ENCODE measurements at places on chromosomes 5 and 9.

DNA sequence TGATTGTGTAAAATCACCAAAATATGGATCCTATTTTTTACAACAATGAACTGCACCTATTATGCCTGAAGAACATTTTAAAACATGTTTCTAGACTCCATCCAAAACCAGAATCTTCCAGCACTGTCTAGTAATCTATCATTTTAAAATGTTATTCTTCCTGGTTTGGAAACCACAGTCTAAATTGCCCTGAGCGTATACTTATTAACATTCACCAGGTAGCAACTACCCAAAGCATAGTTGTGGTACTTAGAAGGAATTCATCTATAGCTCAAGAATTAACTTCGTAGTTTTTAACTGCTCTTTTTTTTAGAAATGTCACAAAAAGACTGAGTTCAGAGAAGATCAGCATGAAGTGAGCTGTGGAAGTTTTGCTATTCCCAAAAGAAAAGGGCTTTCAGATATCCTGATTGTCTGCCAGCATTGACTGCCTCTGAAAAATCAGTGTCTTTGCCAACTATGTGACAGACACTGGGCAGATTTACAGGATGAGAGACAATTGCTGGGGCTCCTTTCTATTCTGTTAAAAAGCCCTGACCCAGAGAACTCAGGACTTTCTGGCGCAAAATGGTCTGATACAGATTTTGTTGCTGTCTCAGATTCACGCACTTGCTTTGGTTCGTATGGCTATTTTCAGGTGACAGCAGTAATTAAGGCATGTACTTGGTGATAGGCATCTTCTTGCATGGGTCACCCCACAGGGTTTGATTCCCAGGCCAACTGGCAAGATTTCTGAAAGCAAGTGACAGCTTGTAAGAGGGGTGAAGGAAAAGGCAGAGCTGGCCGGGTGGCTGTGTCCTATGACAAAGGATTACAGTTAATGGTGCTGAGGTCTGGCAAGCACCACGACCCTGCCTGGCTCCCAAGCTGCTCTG is 152.5 kb upstream of the RAI14 start:
- DNase-seq, result no peak

DNA sequence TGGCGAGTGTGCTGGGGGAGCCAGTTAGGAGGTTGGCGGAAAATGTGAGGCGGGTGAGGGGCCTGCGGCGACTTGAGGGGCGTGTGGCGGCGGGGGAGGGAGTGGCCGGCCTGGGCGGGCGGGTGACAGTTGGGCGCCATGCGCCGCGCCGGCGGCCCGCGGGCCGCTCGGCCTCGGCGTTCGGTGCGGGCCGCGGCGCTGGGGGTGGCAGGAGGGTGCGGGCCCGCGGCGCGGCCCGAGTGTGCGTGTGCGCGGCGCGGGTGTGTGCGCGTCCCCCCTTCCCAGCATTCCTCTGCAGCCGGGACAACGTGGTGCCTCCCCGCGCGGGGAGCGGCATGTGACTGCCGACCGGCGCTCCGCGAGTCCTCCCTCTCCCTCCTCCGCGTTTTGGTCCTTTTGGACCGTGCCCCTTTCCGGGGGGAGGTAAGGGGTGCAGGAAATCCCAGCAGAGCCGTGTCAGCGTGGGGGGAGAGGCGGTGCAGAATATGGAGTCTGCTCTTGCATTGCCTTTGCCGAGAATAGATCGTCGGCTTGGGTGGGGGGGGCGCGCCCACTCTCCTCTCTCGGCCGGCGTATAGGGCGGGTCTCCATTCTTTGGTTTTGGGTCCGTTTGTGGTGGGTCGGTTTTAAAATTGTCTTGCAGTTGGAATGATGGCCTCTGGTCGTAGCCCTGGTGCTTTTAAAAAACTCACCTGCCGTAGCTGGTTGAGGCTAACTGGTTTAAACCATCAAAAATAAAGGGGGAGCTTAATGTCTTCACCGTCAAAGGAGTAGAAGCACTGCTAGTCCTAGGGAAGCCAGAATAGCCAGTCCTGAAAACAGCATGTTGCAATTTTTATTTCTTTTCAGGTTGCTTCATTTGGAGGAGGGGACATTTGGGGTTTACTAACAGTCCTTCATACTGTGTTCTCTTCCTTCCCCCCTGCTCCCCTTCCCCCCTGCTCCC is 2.0 kb downstream of the LARP1 start:
- peak; percentile 38 for DNase-seq

GRCh38 chr9:134276453-134277245 is 49.6 kb upstream of the RXRA start:
- no peak for DNase-seq

DNA sequence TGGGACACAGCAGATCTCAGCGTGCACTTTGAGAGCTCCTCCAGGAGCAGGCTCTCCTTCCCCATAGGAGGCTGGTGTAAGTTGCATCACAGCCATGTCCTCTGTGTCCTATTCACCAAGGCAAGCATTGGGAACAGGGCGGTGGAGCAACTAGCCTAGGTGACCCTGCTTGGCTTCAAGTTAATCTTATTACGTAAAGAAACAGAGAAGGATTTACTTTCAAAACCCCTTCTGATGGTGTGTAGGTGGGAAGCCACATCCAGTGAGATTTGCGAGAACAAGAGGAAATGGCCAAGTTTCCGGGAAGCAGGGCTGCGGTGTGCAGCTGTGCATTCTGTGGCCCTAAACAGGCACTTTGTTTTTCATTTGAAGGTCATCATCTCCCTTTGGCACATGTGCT is 80.2 kb downstream of the TRIO start:
- DNase-seq, result no peak

GRCh38 chr9:29339387-29339786 is 1766.1 kb upstream of the C9orf72 start:
- no peak for DNase-seq

DNA sequence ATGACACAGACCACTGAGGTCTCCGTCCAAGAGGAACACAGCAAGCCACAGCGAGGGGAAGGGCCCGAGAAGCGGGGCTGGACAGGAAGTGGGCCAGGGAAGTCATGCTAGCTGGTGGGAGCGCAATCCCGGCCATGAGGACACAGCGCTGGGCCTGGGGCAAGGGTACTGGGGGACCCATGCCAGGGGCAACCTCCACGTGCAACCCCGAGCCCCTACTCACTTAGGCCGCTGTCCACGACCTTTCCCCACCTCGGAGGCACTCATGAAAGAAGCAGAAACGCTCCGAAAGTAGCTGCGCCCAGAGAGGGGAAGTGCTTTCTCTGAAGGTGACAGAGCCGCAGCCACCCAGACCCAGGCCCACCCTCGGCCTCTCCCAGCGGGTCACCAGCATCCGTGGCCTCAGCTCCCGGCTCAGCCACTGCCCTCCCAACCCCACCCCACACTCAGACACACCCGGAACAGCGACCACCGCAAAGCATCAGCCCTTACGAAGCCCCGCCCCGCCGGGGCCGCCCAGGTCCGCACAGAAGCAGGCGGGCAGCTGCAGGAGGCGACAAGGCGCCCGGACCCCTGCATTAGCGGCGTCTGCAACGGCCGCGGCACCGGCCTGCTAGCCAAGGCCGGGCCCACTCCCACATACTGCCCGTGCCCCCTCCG is 782 bp downstream of the BICD2 start:
- peak; percentile 29 for DNase-seq

DNA sequence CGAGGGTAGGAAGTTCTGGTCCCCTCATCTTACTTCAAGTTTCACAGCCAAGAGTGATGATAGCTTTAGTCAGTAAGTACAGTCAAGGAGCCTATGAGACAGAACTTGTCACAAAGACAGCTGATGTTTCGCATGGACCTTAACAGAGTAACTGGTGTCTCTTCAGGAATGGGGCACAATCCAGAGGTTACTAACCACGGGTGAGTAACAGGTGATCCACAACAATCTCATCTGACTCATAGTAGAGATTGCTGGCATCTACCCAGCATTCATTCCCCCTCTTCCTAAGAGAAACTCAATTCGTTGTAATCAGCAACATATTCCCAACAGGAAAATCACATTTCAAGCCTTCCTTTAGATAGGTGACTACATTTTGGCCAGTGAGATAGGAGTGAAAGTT is 126.7 kb downstream of the SNX18 start:
- no peak for DNase-seq

GRCh38 chr9:114465906-114466900 is 39.1 kb downstream of the WHRN start:
- no peak for DNase-seq

GRCh38 chr5:96822686-96823459 is 15.1 kb upstream of the ERAP1 start:
- DNase-seq, result no peak

- DNase-seq, result no peak
Observed at GRCh38 chr5:1938310-1939000, 55.7 kb upstream of the IRX4 start.

DNA sequence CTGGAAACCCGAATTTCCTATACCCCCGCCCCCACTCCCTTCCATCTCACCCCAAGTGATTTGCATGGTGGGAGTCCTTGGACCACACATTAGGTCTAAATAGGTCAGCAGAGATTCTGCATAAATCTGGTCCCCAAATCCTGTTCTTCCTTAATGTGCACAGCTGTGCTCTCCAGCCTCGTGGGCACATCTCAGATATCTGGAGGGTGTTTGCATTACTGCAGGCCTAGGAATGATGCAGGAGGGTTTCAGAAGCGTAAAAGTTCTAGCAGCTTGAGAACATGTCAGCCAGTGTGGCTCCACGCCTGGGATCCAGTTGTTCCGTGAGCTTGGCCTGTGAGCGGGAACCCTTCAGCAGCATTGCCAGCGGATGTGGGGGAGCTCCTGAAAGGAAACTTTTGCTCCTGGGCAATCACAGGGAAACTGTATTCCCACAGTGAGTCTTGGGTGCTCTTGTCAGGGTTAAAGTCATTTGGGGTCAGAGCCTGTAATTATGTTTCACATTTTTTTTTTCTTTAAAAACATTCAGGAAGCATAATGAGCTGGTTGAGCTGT is 12.9 kb downstream of the ARHGAP26 start:
- DNase-seq, result no peak

GRCh38 chr9:86341007-86341491 is 13.2 kb downstream of the TUT7 start:
- no peak for DNase-seq

- no peak for DNase-seq
Observed at GRCh38 chr9:2479056-2479565, 142.5 kb upstream of the VLDLR start.

DNA sequence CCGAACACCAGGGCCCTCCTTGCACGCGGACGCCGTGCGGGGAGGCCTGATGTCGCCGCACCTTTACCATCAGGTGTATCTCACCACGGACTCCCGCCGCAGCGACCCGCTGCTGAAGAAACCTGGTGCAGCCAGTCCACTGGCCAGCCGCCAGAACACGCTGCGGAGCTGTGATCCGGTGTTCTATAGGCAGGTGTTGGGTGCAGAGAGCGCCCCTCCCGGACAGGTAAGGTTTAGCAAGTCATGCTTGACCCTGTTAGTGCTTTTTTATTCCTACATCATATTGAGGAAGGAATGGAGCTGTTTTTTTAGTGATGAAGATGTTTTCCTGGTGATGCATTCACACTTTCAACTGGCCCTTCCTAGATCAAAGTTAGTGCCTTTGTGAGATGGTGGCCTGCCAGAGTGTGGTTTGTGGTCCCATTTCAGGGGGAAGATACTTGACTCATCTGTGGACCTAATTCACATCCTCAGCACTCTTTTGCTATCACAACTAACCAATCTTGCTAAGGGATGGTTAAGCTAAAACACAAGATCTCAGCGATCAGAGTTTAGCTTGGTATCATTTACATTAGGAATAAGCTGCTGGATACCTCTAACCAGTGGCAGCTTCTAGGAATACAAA is 2.7 kb downstream of the PCDHGC3 start:
- no peak for DNase-seq

DNA sequence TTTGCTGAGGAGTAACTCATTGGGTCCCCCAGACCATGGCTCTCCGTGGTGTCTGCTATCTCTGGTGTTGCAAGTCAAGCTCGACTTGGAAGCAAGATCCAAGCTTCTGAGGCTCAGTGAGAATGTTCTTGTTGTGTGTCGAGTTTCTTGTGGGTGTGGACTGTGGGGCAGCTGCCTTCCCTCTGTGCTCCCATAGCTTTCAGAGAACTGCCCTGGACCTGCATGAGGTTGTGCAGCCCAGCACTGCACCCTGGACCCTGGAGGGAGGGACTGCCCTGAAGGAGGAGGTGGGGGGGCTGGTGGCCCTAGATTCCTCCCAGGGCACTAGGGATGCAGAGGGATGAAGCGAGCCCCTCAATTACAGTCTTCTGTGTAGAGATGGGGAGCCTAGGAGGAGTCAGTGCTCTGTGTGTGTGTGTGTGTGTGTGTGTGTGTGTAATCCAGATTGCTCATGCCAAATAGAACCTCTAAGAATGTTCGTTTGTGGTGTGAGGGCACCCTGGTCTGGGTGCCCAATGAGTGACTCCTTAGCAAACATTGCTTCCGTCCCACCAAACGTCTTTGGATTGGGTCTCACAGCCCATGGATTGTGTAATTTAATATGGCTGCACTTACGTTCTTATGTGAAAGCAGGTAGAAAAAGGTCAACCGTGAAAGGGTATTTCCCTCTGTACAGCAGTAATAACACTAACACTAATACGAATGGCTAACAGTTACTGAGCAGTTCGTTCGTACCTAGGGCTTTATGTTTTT is 143.3 kb upstream of the LMX1B start:
- peak; percentile 61 for DNase-seq

- no peak for DNase-seq
Observed at GRCh38 chr9:101307051-101307450, 77.8 kb downstream of the BAAT start.

DNA sequence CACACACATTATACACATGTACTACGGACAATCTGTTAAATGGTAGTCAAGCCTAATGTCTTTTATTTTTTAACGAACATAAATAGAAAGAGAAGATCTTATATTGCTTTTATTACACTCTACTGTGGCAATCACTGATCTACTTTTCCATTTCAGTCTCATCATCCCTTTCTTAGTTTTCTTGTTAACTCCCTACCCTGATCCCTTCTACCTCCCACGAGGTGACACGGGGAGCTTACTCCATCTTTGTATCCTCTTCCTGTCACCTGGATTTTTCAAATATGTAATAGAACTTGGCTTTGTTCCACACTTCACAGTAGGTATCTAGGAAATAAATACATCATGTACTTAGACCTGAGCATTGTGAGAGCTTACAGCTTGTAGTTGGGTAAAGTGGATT is 211.0 kb downstream of the PIK3R1 start:
- no peak for DNase-seq

DNA sequence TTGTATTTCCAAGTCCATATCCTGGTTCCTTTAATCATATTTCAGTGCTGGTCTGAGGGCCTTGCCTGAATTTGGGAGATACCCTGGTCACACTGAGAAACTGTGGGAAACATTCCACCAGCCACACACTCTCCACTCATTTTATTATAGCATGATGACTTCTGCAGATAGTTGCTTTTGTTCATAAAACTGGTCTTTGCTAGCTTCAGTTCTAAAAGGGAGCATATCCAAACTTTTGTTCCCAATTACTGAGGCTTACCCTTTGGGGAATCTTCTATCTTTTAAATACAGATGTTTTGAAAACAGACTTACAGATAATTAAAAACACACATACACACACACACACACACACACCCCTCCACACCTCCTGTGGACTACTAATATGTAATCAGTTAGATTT is 21.0 kb downstream of the DMGDH start:
- DNase-seq, result no peak

Measured in MM.1S (cell line).